SJSA1 (cell line): ENCODE measurements at places on chromosomes 2 and 18.
A peak's percentile ranks its signal among the peaks of the same experiment; 100 is the strongest.

DNA sequence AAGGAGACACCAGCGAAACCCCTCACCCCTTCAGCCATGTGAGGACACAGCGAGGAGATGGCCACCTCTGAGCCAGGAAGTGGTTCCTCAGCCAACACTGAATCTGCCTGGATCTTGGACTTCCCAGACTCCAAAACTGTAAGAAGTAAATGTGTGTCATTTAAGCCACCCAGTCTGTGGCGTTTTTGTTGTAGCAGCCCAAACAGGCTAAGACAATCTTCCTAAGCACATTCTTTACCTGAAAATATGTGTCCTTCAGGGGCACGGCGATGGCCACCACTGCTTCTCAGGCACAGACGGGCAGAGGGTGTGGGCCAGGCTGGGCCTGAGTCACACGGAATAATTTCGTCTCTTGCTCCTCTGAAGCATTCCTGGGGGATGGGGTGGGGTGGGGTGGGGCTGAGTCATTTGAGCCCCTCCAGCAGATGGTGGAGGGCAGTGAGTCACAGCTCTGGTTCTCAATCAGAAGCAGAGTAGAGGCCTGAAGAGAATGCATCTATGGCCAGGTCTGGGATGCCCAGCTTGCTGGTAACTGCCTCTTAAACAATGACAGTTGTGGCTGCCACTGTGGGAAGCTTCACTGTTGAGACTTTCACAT is 142.4 kb downstream of the CAPN13 start:
- DNase-seq = peak; percentile 96

GRCh38 chr2:4618630-4619228 is 915.4 kb downstream of the DCDC2C start:
- DNase-seq = no peak

DNA sequence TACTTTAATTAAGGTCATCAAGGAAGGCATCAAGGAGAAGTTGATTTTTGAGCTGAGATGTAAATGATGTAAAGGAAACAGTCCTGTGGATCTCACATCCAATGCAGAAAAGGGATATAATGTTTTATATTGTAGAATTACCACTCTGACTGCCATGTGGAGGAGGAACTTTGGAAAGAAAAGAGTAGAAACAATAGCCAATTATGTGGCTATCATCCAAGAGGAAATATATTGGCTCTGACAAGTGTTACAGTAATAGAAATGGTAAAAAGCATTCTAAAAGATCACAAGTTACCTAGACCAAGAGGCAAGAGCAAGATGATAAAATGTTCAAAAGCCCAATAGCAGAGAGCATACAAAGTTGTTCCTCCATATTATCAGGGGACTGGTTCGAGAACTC is 26.8 kb downstream of the BARD1 start:
- no peak for DNase-seq

DNA sequence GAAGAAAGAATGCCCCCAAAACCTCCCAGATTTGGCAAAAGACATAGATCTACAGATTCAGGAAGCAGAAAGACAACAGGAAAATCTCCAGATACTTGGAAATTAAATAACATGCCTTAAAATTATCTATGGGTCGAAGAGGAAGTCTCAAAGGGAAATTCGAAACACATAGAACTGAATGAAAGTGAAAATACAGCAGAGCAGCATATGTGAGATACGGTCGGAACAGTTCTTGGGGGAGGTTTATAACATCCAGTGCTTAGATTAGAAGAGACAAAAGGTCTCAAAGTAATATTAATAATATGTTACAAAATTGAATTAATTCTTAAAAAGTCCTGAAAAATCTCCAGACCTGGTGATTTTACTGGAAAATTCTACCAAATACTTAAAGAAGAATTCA is 14.3 kb downstream of the KCNG2 start:
- no peak for DNase-seq

- no peak for DNase-seq
Observed at GRCh38 chr2:83517727-83518368, 941.2 kb downstream of the SUCLG1 start.

DNA sequence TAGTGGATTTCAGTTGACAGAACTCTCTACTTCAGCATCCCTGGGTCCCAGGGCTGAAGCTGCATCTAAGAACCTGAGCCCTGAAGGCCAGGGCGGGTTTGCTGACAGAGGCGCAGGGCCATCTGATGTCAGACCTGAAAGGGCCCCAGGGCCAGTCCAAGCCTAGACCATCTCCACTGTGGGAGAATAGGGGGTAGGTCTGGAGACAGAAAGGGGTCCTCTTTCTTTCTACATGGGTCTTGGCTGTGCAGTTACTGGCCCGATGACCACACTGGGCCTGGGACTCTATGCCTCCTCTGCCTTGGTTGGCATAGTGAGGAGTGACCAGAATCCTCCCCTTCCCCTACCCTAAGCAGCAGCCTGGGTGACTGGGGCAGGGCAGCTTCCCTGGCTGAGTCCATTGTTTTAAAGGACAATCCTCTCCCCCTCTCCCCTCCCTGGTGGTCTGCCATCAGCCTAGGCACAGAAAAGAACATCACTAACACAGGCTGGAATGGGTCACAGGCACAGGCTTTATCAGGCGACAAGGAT is 34.5 kb downstream of the HS1BP3 start:
- DNase-seq = no peak

- peak; percentile 48 for DNase-seq
Observed at GRCh38 chr2:202147775-202148174, 74.7 kb downstream of the KIAA2012 start.

GRCh38 chr2:231425811-231426703 is 30.5 kb downstream of the B3GNT7 start:
- peak; percentile 63 for DNase-seq

GRCh38 chr2:2757764-2758163 is 426.7 kb upstream of the MYT1L start:
- no peak for DNase-seq

DNA sequence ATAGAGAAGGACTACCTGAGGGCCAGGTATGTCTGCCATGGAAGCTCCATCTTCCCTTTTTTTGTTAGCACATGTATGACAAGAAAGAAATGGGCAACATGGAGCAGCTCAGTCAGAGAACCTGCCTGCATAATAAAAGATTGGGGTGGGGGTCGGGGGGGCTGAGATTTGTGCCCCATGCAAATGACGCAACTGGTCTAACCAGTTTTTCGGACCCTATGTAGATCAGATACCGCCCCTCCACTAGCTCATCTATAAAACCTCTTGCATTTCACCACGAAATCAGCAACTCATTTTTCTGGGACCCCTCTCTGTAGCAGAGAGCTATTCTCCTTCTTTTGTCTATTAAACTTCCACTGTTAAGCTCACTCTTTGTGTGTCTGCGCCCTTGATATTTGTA is 657.2 kb downstream of the ERBB4 start:
- DNase-seq = no peak

- peak; percentile 14 for DNase-seq
Observed at GRCh38 chr2:11097038-11097720, 58.1 kb upstream of the SLC66A3 start.

- DNase-seq = no peak
Observed at GRCh38 chr2:224284134-224284946, 117.6 kb downstream of the FAM124B start.

- no peak for DNase-seq
Observed at GRCh38 chr2:46487667-46488335, 8.4 kb downstream of the TMEM247 start.

GRCh38 chr18:22238036-22238435 is 68.6 kb downstream of the GATA6 start:
- no peak for DNase-seq

- DNase-seq = no peak
Observed at GRCh38 chr2:86584151-86584913, 21.1 kb upstream of the CHMP3 start.

- peak; percentile 59 for DNase-seq
Observed at GRCh38 chr18:63322908-63323634, 3.5 kb upstream of the BCL2 start.

DNA sequence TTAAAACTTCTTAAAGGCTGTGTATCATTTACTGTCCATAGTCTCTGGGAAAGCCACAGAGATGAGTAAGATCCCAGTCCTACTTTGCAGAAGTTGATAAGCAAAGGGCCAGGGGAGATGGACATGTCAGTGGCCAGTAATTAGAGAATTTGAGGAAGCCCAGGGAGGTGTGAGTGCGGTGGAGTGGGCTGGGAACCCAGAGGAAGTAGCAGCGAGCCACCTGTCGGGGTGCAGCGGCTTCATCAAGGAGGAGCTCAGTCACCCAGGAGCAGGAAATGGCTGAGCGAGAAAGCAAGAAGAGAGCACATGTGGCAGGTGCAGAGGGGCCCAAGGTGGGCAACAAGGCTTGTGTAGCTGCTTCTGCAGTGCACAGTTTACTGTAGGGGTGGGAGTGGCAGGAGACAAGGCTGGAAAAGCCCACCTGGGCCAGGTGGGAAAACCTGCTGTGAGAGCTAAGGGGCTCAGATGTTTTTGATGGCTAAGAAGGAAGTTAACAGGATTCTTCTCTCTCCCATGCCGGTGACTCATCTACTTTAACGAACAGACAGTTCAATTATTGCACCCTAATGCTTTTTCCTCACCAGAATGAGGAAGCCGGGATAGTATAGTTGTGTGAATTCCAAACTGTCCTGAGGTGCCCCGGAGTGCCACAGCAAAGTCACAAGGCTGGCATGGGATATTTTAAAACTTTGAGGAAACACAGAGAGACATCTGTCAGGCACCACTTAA is 34.8 kb upstream of the MGAT5 start:
- no peak for DNase-seq

- no peak for DNase-seq
Observed at GRCh38 chr2:240558236-240558761, 511 bp upstream of the ANKMY1 start.

- DNase-seq = no peak
Observed at GRCh38 chr2:207227062-207227748, 61.5 kb upstream of the KLF7 start.

- no peak for DNase-seq
Observed at GRCh38 chr2:5385596-5385995, 306.6 kb upstream of the SOX11 start.

DNA sequence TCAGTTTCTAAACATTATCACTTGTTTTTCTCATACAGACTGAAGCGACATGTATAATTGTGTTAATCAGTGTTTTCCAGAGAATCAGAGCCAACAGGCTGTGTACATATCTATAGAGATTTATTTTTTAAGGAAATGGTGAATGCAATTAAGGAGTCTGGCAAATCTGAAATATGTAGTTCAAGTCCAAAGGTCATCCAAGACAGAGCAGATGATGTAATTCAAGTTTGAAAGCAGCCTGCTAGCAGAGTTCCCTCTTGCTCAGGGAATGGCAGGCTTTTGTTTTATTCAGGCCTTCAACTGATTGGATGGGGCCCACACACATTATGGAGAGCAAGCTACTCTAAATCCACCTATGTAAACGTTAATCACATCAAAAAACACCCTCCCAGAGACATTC is 282.6 kb downstream of the CBLN2 start:
- no peak for DNase-seq

DNA sequence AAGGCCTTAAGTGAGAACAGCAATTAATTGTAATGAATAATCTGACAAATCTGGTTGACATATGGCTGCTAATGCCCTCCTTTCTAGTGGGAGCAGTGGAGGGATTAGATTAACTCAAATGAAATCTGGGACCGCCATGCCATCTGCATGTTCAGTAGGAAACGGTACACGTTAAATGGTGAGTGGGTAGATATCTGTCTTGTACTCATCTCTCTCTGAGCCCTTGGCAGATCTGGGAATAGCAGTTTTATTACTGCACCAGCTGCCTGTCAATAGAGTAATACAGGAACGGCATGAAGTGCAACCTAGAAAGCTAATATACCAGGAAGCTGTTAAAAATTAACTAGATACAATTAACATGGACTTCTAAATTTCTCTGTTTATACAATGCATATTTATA is 258.8 kb downstream of the GPD2 start:
- no peak for DNase-seq

GRCh38 chr2:120934574-120935338 is 199.1 kb downstream of the GLI2 start:
- peak; percentile 95 for DNase-seq

DNA sequence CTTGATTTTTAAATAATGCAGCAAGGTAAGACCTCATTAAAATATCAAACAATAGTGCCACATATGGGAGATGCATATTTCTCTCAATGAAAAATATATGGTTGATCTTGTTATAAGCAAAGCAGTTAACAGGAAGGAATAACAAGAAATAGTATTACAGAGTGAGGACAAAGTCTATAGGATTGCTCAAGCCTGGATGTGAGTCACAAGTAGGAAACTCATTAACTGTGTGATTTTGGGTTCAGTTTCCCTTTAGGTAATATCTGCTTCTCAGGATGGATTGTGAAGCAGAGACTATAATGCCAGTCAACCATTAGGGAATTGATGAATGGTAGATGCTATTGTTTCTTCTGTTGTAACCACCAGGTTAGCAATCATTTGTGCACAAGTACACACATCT is 42.9 kb upstream of the SPHKAP start:
- no peak for DNase-seq

DNA sequence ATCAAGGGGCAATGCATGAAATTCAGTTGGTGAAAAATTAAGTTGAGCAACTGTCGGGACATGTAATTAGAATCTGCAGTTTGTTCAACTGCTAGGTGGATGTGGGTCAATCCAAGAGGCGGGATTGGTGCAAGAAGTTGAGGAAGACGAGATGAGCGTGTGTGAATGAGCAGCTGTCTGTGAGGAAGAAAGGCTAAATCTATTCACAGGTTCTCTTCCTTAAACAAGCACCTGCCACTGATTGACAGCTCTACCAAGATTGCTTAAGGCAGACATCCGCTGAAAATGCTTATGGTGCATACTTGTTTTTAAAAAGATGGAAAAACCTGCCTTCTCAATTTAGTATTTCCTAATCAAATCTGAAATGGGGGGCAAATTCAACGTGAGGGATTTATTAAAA is 323.4 kb upstream of the THUMPD2 start:
- DNase-seq = no peak

GRCh38 chr2:99425022-99425421 is 64.8 kb downstream of the REV1 start:
- no peak for DNase-seq

GRCh38 chr2:20625491-20626391 is 25.2 kb downstream of the HS1BP3 start:
- DNase-seq = no peak

DNA sequence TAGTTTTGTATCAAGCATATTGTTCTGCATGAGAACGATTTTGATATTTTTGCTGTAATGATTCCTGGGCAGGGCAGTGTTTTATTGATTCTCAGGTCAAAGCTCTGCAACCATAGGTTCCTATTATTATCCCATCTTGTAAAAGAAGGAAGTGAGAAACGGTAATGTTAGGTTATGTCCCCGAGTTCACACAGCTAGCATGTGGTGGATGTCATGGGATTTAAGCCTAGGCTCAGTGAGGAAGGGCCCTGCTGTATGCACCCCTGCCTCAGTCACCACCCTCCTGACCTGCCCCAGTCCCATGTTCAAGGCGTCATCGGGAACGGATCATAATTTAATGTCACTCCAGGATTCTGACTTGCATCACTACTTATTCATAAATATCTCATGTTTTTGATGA is 10.7 kb downstream of the ACP1 start:
- DNase-seq = no peak

DNA sequence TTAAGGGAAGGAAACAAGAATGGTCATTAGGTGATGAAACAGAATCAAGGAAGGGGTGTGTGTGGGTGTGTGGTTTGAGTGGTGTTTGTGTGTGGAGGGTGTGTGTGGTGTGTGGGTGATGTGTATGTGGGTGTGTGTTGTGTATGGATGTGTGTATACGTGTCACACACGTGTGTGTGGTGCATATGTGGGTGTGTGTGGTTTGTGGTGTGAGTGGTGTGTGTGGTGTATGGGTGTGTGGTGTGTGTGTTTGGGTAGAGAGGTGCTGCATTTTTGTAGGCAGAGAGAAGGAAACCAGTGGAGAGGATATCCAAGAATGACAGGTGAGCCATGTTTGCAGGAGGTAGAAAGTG is 1.1 kb upstream of the CEP192 start:
- DNase-seq = no peak
